Stimulated activated CD8-positive, alpha-beta memory T cell treated with anti-CD3 and anti-CD28 coated beads, Interleukin-4, amount 100 ng/mL, for 1 hour (primary cell): ENCODE measurements at places on chromosomes 3 and 15.

GRCh38 chr15:77527164-77527778, 105.4 kb downstream of the LINGO1 start:
- no peak for DNase-seq

GRCh38 chr3:183800243-183800863, 25.0 kb downstream of the MAP6D1 start:
- no peak for DNase-seq

DNA sequence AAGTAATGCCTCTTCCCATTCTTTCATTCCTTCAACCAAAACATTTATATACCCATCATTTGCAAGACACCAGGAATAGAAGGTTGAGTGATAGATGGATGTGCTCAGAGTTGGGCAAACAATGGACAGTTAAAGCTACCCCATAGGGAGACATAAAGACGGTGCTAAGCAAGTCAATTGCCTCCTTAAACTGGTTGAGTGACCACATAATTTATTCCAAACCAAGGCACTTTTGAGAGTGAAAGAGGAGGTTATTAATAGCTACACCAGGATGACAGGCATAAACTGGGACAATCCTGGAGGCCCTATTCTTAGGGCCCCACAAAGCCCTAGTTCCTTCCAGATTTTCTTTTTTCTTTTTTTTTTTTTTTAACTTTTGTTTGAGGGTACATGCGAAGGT, 21.4 kb upstream of the DYNC1LI1 start:
- no peak for DNase-seq

- DNase-seq = no peak
Observed at GRCh38 chr3:126394977-126395321, 240 bp downstream of the CFAP100 start.

GRCh38 chr15:73704869-73705645, 20.9 kb downstream of the CD276 start:
- no peak for DNase-seq

- DNase-seq = no peak
Observed at GRCh38 chr15:100078511-100079220, 263.1 kb downstream of the ADAMTS17 start.

- DNase-seq = no peak
Observed at GRCh38 chr3:151011427-151011826, 38.9 kb upstream of the CLRN1 start.

GRCh38 chr3:122102191-122102935, 47.2 kb downstream of the CD86 start:
- no peak for DNase-seq

GRCh38 chr3:119944091-119944490, 150.2 kb downstream of the GSK3B start:
- no peak for DNase-seq

- no peak for DNase-seq
Observed at GRCh38 chr15:49031804-49032203, 14.4 kb downstream of the SECISBP2L start.

DNA sequence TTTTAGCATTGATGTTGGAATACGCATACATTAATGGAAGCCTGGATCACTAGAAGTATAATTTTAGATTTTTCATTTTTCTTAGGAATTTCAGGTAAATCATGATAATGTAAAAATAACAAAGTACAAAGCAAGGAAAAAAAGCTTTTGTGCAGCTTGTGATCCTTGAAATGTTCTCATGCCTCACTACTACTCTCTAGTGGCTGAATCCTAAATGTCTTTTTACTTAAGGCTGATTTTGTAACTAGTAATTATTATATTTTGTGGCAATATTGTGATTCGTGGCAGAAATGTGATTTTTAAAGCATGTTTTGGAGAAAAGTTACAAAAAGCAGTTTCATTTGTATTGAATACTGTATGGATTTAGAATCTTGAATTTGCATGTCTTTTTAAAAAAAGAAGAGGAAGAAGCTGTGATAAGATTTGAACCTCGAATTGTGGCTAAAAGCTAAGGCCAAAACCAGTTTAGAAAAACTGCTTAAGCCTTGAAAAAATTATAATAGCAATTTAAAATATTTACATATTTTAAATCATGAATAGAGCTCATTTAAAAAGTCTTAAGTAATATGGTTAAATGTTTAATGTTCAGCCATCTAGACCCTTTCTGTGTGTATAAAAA, 39.0 kb downstream of the U2SURP start:
- no peak for DNase-seq

- DNase-seq = no peak
Observed at GRCh38 chr3:11661052-11661656, 17.4 kb upstream of the VGLL4 start.

- DNase-seq = no peak
Observed at GRCh38 chr15:62913246-62913645, 129.3 kb upstream of the TPM1 start.

DNA sequence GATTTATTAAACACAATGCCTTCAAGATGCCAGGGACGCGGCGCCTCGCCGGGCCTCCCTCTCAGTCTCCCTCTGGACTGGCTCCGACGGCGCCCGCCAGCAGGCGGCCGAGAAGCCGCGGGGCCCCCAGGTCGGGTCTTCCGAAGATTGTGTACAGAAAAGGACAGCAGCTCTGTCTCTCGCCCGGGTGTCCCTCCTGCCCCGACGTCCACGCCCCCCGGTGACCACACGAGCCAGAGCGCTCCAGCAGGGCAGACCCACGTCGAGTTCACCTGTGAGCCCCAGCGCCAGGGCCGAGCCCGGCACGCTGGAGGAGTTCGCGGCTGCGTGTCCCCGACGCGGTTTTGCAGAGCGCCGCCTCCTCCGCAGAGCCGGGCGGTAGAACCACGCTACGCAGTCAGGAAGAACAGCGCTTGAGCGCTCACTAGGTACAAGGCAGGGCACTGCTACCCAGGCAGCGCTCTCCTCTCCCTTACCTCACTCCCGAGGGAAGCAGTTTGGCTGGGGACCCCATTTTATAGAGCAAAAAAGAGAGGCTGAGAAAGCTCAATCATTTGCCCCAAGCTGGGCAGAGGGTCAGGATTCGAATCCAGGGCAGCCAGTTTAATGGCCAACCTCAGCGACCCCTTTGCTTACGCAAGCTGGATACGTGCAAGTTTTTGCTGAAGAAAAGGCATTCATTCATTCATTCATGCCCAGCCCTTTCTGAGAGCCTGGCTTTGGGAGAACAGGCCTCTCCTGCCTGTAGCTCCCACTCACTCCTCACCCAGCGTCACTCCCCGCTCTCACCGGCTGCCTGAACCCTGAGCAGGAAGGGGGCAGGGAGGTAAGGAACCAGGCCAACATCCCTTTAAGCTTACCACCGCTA, 3.0 kb upstream of the TLE3 start:
- peak; percentile 45 for DNase-seq

DNA sequence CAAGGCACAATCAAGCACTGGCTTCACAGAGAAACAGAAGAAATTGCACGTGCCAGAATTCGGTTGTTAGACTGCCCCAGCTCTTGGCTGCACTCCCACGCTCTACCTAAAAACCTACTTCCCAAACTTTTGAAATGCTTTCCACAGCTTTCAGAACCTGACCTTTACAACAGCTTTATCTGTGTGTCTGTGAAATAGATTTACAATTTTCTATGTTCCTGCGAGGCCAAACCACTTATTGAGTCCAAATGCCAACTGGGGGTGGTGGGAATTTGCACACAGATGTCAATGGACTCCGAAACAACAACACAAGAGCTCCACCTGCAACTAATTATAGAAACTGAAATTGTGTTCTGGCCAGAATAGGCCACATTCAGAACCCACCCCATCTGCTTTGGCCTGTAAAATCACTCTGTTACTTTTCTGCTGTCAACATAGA, 44.6 kb downstream of the ERC2 start:
- no peak for DNase-seq
